AG04450 (cell line): ENCODE measurements at places on chromosomes 13 and 19. TPM values are rescaled to one million over a fixed set of nuclear protein-coding genes. Genes with fewer than 3 reads are reported as not detected.

- no peak for DNase-seq
These were observed 5.5 kb downstream of the EBI3 start for GRCh38 chr19:4234862-4235201.

Gene ZNF578
- 4.3 TPM in 2 replicates for polyA plus RNA-seq

Gene SIGLEC12
- not detected in 2 replicates for polyA plus RNA-seq

DNA sequence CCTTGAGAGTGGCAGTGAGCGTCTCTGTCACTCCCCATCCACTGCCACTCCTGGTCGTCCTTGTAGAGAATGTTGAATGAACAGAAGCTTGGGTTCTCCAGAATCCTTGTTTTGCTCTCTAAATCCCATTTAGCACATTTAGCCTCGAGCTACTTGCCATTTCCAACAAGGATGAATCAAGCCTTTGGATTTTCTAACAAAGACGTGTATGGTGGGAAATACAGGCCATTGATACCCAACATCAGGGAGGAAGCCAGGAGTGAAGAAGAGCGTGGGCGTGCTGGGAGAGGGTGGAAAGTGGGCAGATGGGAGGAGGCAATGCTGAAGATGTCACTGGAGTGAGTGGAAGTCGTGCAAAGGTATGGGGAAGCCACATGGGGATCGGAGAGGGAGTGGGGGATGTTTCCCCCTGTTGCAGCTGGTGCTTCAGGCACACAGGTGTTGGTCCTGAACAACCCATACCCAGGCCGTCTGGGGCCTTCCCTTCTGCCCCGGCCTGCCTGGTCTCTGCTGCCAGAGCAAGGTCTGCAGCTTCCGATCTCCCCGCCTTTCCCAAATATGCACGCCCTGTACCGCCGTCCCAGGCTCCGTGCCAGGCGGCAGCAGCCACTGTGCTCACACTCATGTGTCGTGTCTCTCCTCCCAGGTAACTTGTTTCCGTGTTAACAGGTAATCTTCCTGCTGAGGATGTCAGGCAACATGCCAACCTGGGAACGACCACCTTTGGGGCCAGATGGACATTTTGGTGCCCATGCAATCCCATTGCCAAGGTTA is 48.7 kb downstream of the ZIC5 start:
- DNase-seq = no peak

Gene KLHL1
- not detected in 2 replicates for polyA plus RNA-seq

DNA sequence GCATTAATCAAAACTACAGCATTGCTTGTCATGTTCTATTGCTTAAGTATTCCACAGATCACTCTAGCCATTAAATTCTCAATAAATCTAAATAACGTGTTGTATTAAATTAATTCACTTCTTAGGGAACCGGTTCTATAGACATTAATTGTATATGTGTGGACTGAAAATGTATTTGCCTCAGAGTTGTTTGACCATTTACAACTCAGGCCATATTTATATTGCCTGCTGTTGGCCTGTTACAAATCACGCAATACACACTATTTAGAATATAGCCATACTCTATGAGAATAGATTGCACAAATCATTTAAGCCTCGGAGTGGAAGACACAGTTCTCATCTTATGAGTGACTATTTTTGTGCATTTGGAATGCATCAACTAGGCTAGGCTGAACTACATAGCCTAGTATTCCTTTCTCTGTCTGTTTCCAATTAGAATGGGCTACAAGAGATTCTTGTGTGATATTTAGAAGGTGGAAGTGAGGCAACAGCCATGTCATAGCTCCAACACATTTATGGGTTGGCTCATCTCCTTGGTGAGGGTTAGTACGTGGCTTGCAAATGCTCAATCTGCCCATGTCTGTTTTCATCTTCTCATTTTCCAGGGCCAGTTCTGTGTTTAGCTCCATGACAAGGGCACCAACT is 1116.1 kb downstream of the PCDH9 start:
- DNase-seq = no peak

- peak; percentile 73 for DNase-seq
These were observed 525.1 kb upstream of the NBEA start for GRCh38 chr13:34416971-34417380.

GRCh38 chr13:110391273-110391672 is 84.2 kb downstream of the COL4A2 start:
- DNase-seq = no peak

DNA sequence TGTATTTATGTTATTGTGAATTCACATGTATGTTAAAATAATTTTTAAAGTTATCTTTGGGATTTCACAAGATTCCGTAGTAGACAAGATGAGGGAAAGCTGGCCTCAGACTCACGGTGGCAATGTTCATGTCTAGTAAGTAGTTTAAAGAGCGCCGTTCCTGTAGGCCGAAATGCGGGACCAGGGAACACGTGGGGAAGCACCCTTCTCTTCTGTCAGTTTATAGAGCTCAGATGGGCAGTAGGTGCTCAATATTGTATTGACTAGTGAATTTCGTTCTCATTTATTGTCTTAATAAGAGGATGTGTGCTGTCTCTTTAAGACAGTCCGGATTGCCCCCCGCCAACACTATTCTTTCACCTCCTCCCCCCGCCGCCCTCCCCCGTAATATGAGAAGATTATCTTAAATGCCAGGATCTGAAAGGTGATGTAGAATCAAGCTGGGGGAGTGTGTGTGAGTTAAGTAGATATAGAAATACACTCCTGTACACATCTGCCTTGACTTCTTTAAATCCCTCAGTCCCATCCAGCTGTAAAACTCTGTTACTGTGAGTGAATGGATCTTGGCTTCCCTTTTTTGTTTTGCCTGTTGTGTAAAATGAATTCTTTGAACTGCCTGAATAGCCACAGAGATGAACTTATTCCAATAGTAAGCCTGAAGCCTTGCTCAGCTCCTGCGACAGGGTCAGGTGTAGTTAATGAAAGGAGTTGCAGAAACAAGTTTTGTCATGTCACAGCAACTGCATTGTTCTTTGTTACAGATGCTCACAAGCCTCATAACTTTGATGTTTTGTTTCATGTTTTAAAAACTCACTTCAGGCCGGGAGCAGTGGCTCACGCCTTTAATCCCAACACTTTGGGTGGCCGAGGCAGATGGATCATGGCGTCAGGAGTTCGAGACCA is 1.3 kb downstream of the LAMP1 start:
- DNase-seq = no peak

DNA sequence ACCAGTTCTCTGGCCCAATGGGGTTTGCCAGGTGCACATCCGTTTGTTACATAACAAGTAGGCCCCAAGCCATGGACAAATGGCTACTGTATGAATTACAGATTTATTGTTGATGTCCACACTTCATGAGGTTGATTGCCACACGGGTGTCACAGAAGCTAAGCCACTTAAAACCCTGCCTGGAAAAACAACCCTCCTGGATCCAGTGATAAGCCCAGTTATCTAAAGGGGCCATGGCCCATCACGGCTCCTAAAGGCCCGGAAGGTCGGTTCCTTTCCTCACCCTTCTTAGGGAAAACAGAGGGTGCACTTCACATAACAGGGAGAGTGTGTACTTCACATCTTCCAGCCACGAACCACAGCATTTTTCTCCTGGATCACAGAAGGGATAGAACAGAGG is 4.1 kb downstream of the TMEM272 start:
- no peak for DNase-seq

GRCh38 chr19:14555918-14556661 is 15.8 kb downstream of the NDUFB7 start:
- DNase-seq = no peak

Gene ZNF880
- polyA plus RNA-seq = 15.6 and 19.9 TPM in 2 replicates

DNA sequence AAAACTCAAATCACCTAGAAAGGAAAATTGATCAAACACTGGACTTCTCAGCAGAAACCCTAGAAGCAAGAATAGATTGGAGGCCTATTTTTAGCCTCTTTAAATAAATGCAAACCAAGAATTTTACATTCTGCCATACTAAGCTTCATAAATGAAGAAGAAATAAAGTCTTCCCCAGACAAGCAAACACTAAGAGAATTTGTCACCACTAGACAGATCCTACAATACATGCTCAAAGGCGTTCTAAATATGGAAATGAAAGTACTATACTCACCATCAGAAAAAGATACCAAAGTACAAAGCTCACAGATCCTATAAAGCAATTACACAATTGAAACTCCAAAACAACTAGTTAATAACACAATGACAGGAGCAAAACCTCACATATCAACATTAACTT is 578.1 kb downstream of the UQCRFS1 start:
- no peak for DNase-seq

GRCh38 chr19:58203814-58204475 is 21.1 kb downstream of the ZNF274 start:
- DNase-seq = no peak

Gene ICAM1
- polyA plus RNA-seq = 40.4 and 57.0 TPM in 2 replicates

DNA sequence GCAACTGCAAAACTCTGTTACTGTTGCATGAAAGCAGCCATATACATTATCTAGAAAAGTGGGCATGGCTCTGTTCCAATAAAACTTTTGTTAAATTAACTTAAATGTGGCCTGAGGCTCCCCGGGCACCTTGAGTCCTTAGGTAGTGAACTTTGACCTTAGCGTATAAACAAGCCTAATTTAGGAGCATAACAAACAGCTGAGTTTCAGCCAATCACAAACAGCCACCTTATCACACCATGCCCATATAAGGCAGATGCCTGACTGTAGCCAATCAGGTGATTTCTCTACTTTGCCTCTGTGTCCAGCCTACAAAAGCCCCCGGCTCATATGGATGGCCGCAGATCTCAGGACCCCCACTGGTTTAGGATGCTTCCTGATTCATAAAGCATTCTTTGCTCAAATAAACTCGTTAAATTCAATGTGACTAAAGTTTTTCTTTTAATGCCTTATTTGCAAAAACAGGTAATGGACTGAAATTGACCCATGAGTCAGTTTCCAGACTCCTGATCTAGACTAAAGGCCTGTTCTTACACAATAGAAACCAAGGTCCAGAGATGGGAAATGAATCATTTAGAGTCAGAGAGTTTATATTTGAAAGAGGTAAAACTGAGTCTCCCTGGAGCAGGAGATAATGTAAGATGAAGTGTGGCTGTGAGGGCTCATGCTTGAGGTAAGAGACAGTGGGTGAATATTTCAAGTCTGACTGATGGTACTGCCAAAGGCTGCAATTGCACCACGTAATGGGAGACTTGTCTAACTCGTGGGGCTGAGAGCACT is 130.2 kb downstream of the FGF9 start:
- DNase-seq = no peak

- no peak for DNase-seq
These were observed 1252.8 kb downstream of the EFNB2 start for GRCh38 chr13:105282406-105283285.

DNA sequence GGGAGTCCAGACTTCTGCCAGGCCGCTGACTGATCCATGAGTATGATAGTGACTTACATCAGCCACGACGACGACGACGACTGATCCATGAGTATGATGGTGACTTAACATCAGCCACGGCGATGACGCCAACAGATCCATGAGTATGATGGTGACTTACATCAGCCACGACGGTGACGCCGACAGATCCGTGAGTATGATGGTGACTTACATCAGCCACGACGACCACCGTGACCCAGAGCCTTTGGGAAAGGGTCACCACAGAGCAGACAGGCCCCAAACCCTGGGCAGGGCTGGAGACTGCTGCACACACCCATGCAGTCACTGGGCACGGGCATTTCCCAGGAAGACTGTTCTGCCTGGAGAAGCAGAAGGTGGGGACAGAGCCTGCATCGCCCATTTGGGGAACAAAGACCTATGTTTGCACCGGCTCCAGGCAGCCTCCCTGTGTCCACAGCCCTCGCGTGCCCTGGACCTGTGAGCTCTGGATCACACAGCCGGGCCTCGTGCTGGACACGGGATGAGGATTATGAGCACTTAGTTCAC is 130.9 kb upstream of the SPACA7 start:
- no peak for DNase-seq

Gene C13orf46
- polyA plus RNA-seq = 0.35 and 0.51 TPM in 2 replicates

DNA sequence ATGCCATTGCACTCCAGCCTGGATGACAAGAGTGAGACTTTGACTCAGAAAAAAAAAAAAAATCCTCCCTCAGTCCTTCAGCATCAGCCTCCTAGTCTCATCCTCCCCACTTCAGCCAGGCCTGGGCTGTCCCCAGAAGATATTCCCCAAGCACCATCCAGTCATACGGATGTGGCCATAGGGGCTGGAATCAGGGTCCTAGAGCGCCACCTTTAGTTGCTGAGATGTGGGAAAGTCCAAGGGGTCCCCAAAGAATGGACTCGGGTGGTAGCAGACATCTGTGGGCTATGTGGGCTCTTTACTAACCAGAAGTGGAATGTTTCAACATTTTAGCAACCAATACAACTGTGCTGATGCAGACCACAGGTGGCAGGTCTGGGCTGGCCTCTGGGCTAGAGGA is 3.1 kb upstream of the TYROBP start:
- no peak for DNase-seq

DNA sequence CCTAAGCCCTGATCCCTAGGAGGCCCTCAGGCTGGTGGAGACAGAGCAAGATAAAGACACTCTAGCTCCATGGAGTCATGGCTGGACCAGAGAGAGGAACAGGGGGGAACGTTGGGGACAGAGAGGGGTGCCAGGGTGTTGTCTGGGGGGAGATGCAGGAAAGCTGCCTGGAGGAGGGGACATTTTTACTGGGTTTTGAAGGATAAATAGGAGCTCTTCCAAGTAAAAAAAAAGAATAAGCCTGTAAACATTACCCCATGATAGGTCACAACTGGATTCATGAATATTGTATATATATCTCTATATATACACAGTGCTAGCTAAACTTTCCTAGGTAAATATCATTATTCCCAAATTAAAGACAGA is 714 bp downstream of the HSH2D start:
- no peak for DNase-seq

Gene PDE4C
- 0.12 and 0.46 TPM in 2 replicates for polyA plus RNA-seq

Gene SIAH3
- polyA plus RNA-seq = not detected in 2 replicates
